ENCODE measurements at places on chromosomes 3 and 15.

GRCh38 chr3:161879470-161879869 is 382.9 kb downstream of the OTOL1 start:
- DNase-seq: no peak
- no peak overlapping the region for H3K27ac ChIP-seq
- no peaks in the 10 kb centered on the region for H3K4me1 ChIP-seq
- H3K36me3 ChIP-seq: no peaks in the 10 kb centered on the region

- peaks cover 14% of the 10 kb centered on the region for H3K4me1 ChIP-seq
- peak overlapping the region; percentile 42 for H3K27ac ChIP-seq
- DNase-seq: peak; percentile 36
- no peaks in the 10 kb centered on the region for H3K27me3 ChIP-seq
Observed at GRCh38 chr3:134211797-134212196, 38.9 kb downstream of the RYK start.

GRCh38 chr15:68281008-68281407 is 3.5 kb downstream of the FEM1B start:
- no peaks in the 10 kb centered on the region for H3K36me3 ChIP-seq
- H3K27me3 ChIP-seq: no peaks in the 10 kb centered on the region
- DNase-seq: no peak
- peaks cover 81% of the 10 kb centered on the region for H3K4me1 ChIP-seq
- H3K4me3 ChIP-seq: peak overlapping the region; percentile 91
- peak overlapping the region; percentile 54 for H3K27ac ChIP-seq

DNA sequence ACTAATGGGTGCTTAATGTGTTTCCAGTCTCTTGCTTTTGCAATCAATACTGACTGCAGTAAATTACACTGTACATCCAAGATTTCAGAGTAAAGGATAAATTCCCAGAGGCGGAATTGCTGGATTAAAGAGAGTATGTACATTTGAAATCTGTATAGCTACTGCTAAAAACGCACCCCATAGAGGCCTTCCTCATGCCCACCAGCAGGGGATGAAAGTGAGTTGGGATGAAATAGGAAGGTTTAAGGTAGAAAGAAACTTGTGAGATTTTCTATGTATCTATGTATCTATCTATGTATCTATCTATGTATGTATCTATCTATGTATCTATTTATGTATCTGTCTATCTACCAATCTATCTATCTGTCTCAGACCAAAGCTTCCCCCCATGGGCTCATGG is 28.4 kb downstream of the TMEM44 start:
- H3K27me3 ChIP-seq: no peaks in the 10 kb centered on the region
- no peak overlapping the region for H3K27ac ChIP-seq
- no peak for DNase-seq
- H3K36me3 ChIP-seq: peaks cover 28% of the 10 kb centered on the region

- H3K36me3 ChIP-seq: peaks cover 34% of the 10 kb centered on the region
- no peak for DNase-seq
- no peak overlapping the region for H3K27ac ChIP-seq
- H3K27me3 ChIP-seq: no peaks in the 10 kb centered on the region
- H3K4me3 ChIP-seq: no peak overlapping the region
Observed at GRCh38 chr3:179768080-179768479, 115.2 kb downstream of the USP13 start.

DNA sequence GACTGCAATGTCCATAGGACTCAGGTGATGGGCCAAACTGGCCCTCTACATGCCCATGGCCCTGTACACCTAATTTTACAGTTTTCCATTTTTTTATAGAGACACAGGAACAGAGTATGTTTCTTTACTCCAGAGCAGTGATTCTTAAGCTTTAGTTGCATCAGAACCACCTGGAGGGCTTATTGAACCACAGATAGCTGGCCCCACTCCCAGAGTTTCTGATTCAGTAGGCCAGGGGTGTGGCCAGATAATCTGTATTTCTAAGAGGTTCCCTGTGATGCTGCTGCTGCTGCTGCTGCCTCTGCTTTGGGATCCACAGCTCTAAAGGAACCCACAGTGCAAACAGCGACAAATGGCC is 5.1 kb downstream of the RBP1 start:
- H3K4me1 ChIP-seq: peaks cover 46% of the 10 kb centered on the region
- H3K36me3 ChIP-seq: no peaks in the 10 kb centered on the region
- no peak overlapping the region for H3K4me3 ChIP-seq
- DNase-seq: no peak
- H3K27me3 ChIP-seq: no peaks in the 10 kb centered on the region

- H3K27me3 ChIP-seq: no peaks in the 10 kb centered on the region
- no peaks in the 10 kb centered on the region for H3K36me3 ChIP-seq
- no peak overlapping the region for H3K27ac ChIP-seq
- no peaks in the 10 kb centered on the region for H3K4me1 ChIP-seq
- no peak overlapping the region for H3K4me3 ChIP-seq
- DNase-seq: no peak
Observed at GRCh38 chr3:184506561-184506991, 55.0 kb upstream of the EPHB3 start.

- no peaks in the 10 kb centered on the region for H3K4me1 ChIP-seq
- no peak overlapping the region for H3K4me3 ChIP-seq
- H3K27ac ChIP-seq: no peak overlapping the region
- no peaks in the 10 kb centered on the region for H3K27me3 ChIP-seq
Observed at GRCh38 chr15:39801641-39802309, 19.1 kb upstream of the FSIP1 start.

DNA sequence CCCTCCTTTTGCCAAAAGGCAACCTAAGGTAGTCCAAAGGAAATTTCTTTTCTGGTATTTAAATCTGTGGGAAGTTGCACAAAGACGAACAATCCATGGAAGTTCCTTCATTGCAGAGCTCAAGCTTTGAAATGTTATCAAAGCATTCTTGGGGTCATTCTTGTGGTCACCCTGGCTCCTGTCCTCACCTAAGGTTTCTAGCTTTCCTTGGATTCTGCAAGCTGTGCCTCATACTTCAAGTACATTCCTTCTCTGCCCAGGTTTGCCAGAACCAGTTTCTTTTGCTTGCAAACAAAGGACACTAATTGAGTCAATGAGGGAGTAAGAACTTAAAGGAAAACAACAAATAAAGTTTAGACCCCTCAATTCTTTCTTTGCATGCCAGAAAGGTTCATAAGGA is 329.8 kb upstream of the PDZRN3 start:
- H3K4me3 ChIP-seq: no peak overlapping the region
- no peaks in the 10 kb centered on the region for H3K4me1 ChIP-seq
- no peak overlapping the region for H3K27ac ChIP-seq
- no peaks in the 10 kb centered on the region for H3K27me3 ChIP-seq
- H3K36me3 ChIP-seq: no peaks in the 10 kb centered on the region
